ENCODE measurements at places on chromosomes 6 and 20. TPM values are rescaled to one million over a fixed set of nuclear protein-coding genes. Genes with fewer than 3 reads are reported as not detected.

MMS22L gene
- polyA plus RNA-seq = 2.5 TPM

OPN5 gene
- polyA plus RNA-seq = not detected

PHACTR3 gene
- polyA plus RNA-seq = not detected

RSPH9 gene
- 1.3 TPM for polyA plus RNA-seq

ABHD16B gene
- polyA plus RNA-seq = not detected

SOX18 gene
- not detected for polyA plus RNA-seq

STX11 gene
- polyA plus RNA-seq = 16.7 TPM

GABRR1 gene
- polyA plus RNA-seq = not detected

EDN3 gene
- polyA plus RNA-seq = not detected

PRR3 gene
- polyA plus RNA-seq = 8.9 TPM

PCED1A gene
- 20.2 TPM for polyA plus RNA-seq

DEFB132 gene
- polyA plus RNA-seq = not detected

OR12D1 gene
- polyA plus RNA-seq = not detected

MLIP gene
- polyA plus RNA-seq = not detected

TMC2 gene
- polyA plus RNA-seq = not detected

DEFB121 gene
- not detected for polyA plus RNA-seq

CTCFL gene
- not detected for polyA plus RNA-seq

CDH26 gene
- polyA plus RNA-seq = not detected

TBXT gene
- not detected for polyA plus RNA-seq

HIVEP1 gene
- polyA plus RNA-seq = 2.8 TPM

NKAPL gene
- not detected for polyA plus RNA-seq

ZC2HC1B gene
- polyA plus RNA-seq = not detected

ZNF831 gene
- polyA plus RNA-seq = 12.1 TPM

MGME1 gene
- polyA plus RNA-seq = 11.9 TPM

ACTL10 gene
- polyA plus RNA-seq = 6.6 TPM

MROH8 gene
- 2.6 TPM for polyA plus RNA-seq

RIPOR3 gene
- polyA plus RNA-seq = 1.8 TPM

TXLNB gene
- polyA plus RNA-seq = 0.35 TPM

DUSP15 gene
- polyA plus RNA-seq = not detected

ZKSCAN3 gene
- 3.2 TPM for polyA plus RNA-seq

MEI4 gene
- polyA plus RNA-seq = not detected

NKX2-4 gene
- not detected for polyA plus RNA-seq

TRIM31 gene
- not detected for polyA plus RNA-seq

KCNS1 gene
- not detected for polyA plus RNA-seq

TAGAP gene
- 193 TPM for polyA plus RNA-seq

OR2B6 gene
- polyA plus RNA-seq = not detected

PNLDC1 gene
- polyA plus RNA-seq = not detected

Measured in CD8-positive, alpha-beta memory T cell (primary cell).